Uterus (tissue), 4 donors: ENCODE measurements at places on chromosomes 7 and 10. TPM values are rescaled to one million over a fixed set of nuclear protein-coding genes. Genes with fewer than 3 reads are reported as not detected.

GRCh38 chr10:71770789-71771188 is 2.5 kb downstream of the VSIR start:
- DNase-seq, result no peak
- H3K4me3 ChIP-seq, result no peak overlapping the region
- peak overlapping the region; percentile 97 for H3K27ac ChIP-seq
- peaks cover 46% of the 10 kb centered on the region for H3K4me1 ChIP-seq

The PRSS37 gene
- total RNA-seq, result not detected

GRCh38 chr7:104931181-104931781 is 82.7 kb upstream of the KMT2E start:
- H3K27me3 ChIP-seq, result no peaks in the 10 kb centered on the region
- no peaks in the 10 kb centered on the region for H3K4me1 ChIP-seq
- no peaks in the 10 kb centered on the region for H3K36me3 ChIP-seq
- H3K27ac ChIP-seq, result no peak overlapping the region
- DNase-seq, result no peak

DNA sequence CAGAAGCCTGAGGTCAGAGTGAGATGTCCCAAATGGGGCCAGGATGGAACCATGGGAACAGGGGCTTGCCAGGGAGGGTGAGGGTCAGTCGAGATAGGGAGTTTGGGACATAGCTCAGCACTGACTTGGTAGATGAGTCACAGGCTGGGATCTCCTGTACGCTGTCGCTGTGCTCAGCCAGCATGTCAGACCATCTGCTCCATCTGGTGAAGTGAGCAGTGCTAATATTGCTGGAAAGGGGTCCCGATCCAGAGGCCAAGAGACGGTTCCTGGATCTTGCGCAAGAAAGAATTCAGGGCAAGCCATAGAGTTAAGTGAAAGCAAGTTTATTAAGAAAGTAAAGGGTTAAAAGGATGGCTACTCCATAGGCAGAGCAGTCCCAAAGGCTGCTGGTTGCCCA is 505.6 kb downstream of the GALNT17 start:
- H3K27ac ChIP-seq, result no peak overlapping the region
- H3K4me3 ChIP-seq, result no peak overlapping the region
- H3K36me3 ChIP-seq, result no peaks in the 10 kb centered on the region

GRCh38 chr10:127215866-127216265 is 19.5 kb upstream of the INSYN2A start:
- no peaks in the 10 kb centered on the region for H3K4me1 ChIP-seq
- H3K27me3 ChIP-seq, result no peaks in the 10 kb centered on the region
- no peak for DNase-seq
- no peak overlapping the region for H3K27ac ChIP-seq
- H3K4me3 ChIP-seq, result no peak overlapping the region
- H3K36me3 ChIP-seq, result no peaks in the 10 kb centered on the region

DNA sequence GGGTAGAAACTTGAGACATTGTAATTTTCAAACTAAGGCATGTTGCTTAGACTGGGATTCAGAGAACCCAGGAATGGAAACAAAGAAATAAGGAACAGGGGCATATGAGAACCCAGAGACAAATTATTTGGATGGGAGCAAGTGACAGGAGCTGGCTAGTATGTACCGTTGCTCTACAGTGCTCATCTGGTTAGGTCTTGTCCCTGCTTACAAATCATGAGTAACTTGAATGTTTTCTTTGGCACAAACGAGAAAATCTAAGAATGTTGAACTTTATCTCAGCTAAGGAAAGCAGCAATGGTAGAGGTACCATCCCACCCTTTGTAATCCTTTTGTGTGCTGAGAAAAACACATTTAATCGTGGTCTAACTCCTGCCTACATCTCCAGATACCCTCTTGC is 116.0 kb upstream of the IMMP2L start:
- DNase-seq, result no peak
- no peak overlapping the region for H3K27ac ChIP-seq
- H3K4me3 ChIP-seq, result no peak overlapping the region

The INMT gene
- total RNA-seq, result 11.8 TPM

DNA sequence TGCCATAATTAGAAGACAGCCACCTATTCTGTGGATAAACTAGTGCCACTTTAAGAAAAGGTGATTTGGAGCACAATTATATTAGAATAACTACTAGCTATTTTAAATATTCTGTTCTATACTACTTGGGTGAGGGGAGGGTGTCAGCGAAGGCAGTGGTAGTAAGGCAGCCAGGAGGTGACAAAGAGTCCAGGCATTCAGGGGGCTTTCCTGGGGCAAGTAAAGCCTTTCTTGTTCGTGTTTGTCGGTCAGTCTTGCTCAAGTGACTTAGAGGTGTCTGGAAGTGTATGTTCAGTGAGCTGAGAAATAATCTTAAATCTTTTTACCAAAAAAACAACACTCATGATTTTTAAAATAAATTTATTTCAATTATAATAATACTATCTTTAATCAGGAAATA is 34.4 kb downstream of the ADD3 start:
- H3K36me3 ChIP-seq, result no peaks in the 10 kb centered on the region
- no peak overlapping the region for H3K4me3 ChIP-seq
- H3K4me1 ChIP-seq, result no peaks in the 10 kb centered on the region
- no peak overlapping the region for H3K27ac ChIP-seq
- no peak for DNase-seq
